NCI-H187 treated with DMSO at 0.1 percent for 48 hours (cell line): ENCODE measurements at places on chromosomes 1 and 21.

- no peak for DNase-seq
Measured at GRCh38 chr1:9809100-9809510, 14.7 kb downstream of the CLSTN1 start.

DNA sequence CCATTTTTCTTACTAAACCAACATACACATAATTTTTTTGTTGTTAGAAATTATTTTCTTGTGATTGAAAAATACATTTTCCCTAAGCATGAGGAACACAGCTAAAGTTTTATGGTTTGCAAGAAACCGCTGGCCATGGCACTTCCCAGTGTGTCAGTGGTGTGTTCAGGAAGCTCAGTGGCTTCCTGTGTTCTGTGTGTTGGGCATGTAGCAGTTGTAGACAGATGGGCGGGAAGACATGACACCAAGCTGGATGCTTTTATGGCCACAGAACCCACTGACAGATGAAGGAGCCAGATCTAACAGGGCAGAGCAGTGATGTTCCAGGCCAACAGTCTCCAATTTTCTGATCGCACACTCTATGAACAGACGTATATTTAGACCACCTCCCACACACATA, 119.8 kb downstream of the GALNT2 start:
- DNase-seq, result no peak

- no peak for DNase-seq
Measured at GRCh38 chr21:46188226-46189212, 4.3 kb upstream of the SPATC1L start.

GRCh38 chr1:241442686-241443085, 76.9 kb downstream of the FH start:
- DNase-seq, result no peak

GRCh38 chr21:39484711-39485276, 33.0 kb downstream of the SH3BGR start:
- DNase-seq, result no peak

- DNase-seq, result no peak
Measured at GRCh38 chr1:115832651-115833050, 8.3 kb downstream of the NHLH2 start.

- no peak for DNase-seq
Measured at GRCh38 chr1:153777648-153778047, 2.4 kb downstream of the SLC27A3 start.

GRCh38 chr1:164602480-164603093, 43.6 kb downstream of the PBX1 start:
- no peak for DNase-seq

- no peak for DNase-seq
Measured at GRCh38 chr1:151199873-151200581, 1.7 kb downstream of the PIP5K1A start.

DNA sequence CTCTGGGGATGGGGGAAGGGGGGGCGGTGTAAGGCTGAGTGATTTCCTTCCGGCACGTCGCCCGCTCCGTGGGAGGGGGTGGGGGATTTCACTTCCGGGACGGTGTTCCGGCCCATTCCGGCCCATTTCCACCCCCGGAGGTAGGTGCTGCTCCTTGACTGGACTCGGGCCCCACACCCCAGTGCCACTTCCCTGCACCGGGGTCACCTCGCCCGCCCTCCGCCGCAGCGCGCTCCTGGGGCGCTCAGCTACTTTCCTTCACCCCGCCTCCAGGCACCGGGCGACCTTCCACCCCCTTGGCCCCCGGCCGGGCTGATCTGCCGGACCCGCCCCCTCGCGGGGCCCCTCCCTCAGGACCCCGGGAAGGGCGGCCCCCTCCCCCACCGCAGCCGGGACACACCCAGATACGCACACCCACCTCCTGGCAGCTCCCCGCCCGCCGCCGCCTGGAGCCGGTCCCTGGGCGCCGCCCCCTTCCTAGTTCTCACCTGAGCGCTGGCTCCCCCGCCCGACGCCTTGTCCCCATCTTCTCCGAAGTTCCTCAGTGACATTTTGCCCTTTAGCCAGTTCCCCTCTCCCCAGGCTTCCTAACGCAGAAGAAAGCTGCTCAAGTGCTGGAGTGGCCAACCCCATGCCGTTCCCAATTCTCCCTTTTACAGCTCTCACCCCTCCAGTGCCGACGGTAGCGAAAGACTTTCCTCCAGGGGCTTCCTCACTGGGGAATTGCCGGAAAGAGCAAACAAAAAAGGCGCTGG, at the start of gene ZBTB37:
Gene ZBTB37 (plus strand): TSS at position 115 of the 755 bp plus-strand sequence. CDS start 1,846 bp downstream, outside the sequence.
- peak; percentile 91 for DNase-seq

DNA sequence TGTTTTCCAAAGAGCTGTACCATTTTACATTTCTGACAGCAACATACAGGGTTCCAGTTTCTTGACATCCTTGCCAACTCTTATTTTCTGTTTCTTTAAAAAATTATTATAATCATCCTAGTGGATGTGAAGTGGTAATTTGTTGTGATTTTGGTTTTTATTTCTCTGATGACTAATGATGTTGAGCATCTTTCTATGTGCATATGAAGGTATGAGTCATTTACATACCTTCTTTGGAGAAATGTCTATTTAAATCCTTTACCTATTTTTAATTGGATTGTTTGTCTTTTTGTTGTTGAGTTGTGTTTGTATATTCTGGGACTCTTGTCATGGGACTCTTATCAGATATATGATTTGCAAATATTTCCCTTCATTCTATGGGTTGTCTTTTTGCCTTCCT, 20.8 kb upstream of the MPC2 start:
- DNase-seq, result no peak

DNA sequence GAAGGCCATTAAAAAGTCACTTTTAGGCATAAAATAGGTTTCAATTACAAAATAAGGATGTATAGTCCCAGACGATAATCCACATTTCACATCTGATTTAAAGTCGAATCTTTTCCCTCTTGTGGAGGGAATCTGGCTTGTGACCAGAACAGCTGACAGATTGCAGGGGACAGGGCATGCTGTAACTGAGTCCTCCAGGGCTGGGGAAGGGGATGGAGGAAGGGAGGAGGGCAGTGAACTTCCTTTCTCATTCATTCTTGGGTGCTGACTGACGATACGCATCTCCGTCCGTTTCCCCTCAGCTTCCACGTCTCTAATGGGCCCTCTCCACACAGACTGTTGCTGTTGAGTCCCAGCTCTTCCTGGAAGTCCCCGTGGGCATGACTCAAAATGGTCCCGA, 108.1 kb upstream of the CSF3R start:
- DNase-seq, result no peak

DNA sequence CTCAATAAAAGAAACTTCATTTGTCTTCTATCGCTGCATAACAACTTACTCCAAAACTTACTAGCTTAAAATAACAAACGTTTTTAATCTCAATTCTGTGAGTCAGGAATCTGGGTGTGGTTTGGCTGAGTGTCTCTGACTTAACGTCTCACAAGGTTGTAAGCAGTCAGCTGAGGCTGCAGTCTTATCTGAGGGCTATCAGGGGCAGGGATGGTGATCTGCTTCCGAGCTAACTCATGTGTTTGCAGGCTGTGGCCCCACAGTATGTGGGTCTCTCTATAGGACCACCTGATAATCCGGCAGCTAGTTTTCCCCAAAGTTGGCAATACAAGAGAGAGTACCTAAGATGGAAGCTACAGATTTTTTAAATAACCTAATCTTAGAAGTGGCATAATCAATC, 234.2 kb upstream of the FGGY start:
- DNase-seq, result no peak

- DNase-seq, result no peak
Measured at GRCh38 chr1:155925506-155925905, 8.7 kb downstream of the KHDC4 start.

- DNase-seq, result no peak
Measured at GRCh38 chr1:171743081-171743870, 1.4 kb upstream of the VAMP4 start.

GRCh38 chr1:170657275-170657853, 6.6 kb upstream of the PRRX1 start:
- peak; percentile 52 for DNase-seq

DNA sequence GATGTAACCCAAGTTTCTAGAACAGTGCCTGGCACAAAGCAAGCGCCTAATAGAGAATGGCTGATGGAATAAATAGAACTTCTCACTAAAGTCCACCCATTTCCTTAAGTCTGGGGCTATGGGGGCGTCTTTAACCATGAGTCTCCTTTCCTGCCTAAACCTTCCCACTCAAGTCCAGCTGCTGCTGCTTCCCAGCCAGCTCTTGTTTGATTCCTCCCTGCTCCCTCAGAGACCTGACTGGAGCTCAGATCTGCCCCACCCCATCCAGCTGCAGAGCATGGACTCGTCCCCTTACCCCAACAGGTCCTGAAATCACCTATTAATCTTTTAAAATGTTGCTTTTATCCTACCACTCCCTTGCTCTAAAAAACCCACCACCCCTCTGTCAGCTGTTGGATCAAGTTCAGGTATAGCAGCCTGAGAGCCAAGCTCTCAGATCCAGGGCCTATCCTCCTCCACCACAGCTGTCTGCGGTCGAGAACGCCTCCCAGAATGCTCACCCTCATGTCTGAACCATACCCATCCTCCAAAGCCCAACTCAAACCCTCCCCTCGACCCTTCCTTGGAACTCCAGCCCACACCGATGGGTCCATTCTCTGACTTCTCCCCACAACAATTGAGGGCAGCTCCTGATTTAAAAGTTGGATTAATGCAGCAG, 12.8 kb upstream of the GALNT2 start:
- DNase-seq, result no peak

- no peak for DNase-seq
Measured at GRCh38 chr21:25881524-25882376, 147.0 kb downstream of the GABPA start.

GRCh38 chr1:204896787-204897469, 26.3 kb downstream of the NFASC start:
- no peak for DNase-seq

GRCh38 chr1:223714849-223715603, 2.7 kb downstream of the CAPN2 start:
- DNase-seq, result no peak

DNA sequence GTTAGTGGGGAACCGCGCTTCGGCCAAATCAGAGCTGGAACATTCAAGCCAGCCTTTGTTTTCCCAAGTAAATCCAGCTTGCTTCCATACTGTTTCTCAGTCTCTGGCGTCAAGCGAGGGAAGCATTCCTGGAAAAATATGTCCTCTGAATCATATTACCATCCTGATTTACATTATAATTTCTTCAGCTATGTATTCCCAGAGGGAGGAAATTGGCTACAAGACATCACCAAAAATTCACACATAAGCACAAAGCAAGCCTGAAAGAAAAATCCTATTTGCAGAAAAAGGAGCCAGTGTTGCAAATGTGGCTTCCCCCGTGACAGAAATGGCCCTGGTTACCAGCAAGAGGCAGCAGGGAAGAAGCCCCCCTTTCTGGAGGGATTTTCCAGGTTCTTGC, 233.3 kb downstream of the KCNJ6 start:
- no peak for DNase-seq
